ENCODE measurements at places on chromosomes 5 and 9.

DNA sequence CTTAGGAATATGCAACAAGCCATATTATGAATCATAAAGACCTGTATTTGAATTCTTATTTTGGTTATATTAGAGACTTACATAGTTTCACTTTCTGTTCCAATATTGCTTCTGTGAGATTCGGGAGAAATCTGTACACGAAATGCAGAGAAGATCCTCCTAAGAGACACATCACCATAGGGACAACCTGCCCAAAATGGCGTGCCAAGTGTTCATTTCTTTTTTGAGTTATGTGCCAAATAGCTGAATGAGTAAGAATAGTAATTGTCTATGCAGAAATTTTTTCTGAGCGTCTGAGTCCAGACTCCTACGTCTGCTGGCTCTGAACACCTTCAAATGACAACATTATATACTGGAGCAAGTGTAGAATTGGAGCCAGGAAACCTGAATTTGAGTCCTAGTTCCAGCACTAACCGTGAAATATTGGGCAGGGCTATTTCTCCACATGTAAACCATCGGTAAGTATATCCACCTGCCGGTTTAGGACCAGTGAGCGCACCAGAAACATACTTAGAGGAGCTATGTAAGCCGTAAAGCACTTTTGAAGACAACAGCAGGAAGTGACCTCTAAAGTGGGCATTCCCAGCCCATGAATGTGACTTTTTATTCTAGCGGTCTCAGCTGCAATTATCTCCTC, 163.9 kb upstream of the DMRT1 start:
- DNase-seq, result no peak

DNA sequence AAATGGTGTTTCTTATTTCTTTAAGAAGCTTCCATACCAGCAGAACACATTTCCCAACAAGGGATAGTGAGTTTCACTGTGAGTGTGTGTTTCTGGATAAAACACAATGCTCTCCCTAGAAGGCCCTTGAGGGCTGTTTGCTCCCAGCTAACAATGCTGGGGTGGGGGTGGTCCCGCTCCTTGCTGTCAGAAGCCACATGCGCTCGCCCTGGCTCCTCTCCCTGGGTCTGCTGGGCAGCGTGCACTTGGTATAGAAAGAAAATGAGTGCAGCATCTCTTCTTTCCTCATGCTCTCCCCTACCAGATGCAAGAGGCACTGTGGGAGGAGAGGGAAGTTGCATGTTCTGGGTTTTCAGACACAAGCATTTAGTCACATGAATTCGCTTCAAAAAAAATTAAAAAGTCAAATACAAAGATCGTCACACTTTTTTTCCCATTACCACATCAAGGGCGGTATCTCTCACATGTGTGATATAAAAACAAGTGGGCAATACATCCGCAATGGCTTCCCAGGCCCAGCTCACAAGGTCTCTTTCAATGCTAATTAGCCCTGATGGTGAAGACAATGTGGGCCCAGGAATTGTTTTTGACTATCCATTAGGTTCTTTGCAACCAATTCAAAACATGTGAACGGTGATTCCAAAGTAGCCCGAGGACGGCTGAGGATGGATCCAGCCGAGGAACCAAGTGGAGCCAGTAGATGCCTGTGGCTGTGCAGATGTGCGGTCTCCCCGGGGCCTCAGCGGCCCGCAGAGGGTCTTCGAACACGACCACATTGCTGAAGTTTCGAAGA, 603.6 kb downstream of the IRX1 start:
- no peak for DNase-seq

GRCh38 chr5:35838370-35839042, 18.2 kb upstream of the IL7R start:
- DNase-seq, result peak; percentile 70

GRCh38 chr9:120736881-120737280, 22.6 kb upstream of the MEGF9 start:
- DNase-seq, result no peak

GRCh38 chr9:27088981-27089380, 20.0 kb upstream of the TEK start:
- DNase-seq, result no peak

GRCh38 chr5:143683459-143683858, 128.5 kb upstream of the HMHB1 start:
- DNase-seq, result no peak

DNA sequence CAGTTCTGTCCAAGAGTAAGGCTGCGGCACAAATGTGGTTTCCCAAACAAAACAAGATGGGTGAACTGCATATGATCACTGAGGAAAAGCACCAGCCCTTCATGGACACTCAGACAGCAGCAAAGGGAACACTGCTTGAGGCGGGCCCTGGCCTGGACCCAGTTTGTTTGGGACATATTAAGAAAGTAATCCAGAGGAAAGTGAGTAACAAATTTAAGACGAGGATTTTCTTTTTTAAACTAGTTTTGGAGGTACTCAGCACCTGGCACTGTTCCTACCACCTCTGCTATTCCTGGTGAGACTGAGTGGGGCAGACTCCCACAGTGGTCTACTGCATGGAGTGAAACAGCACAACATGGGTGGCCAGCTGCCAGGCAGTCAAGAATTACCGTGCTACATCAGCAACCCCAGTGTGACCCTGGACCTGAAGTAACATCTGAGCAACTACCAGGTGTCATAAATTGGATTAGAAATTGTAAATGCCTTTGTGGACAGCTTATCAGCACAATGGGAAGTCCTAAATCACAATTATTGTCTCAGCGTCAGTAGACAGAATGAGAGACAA, 28.5 kb downstream of the P4HA2 start:
- DNase-seq, result no peak

DNA sequence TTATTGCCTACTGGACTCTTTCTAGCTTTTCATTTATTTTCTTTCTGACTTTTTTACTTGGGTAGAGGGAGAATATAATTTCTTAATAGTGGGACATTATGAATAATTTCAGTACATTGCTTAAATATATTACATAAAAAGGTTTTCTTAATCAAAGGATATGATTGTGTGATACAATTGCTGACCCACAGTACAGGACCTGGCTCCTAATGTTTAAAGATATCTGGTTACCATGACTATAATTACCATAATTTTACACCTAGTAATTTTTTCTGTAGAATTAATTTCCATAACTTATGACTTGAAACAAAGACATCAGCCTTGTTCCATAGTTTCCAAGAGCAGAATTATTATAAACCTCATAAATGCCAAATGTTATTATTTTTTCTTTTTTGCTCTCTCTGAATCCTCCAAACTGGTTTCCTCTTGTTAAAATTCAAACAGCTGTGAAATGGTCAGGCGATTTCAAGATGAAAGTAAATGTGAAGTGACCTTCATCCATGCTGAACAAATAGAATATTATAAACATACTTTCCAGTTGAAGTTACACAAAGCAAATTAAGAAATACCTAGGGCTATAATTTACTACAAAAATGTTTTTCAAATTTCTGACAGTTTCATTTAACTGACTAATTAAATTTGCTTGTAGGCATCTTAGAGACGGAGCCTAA, 301.2 kb upstream of the TYRP1 start:
- DNase-seq, result no peak

DNA sequence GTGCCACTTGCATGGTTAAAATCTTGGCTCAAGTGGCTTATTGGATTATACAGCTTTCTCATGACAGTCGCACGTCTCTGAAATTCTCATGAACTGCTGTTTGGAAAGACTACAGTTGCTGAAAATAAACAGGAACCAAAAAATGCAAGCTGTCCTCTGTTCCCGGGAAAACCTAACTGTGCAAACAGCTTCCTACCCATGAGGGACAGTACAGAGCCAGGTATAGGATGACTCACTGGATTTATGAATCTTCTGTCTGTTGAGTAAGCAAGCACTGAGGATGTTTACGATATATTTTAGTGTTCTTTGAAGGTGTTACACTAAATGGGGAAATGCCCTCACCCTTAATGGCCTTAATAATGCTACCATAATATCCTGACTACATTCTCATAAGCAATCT, 380.3 kb upstream of the TNC start:
- no peak for DNase-seq

DNA sequence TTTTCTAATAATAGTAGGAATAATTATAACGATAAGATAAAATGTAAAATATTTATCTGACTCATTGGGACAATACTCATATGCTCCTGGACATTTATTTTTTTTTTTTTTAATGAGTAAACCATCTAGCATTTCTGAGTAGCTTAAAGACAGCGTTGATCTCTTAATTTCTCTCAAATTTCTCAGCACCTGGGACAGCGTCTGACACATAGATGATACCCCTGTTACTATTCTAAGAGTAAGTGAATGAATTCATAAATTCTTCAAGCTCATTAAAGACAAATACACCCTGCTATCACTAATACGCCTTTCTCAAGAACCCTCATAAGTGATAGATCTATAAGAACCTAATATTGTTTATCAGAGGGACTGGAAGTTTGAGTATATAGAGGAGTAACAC, 12.0 kb upstream of the HTR4 start:
- DNase-seq, result no peak

DNA sequence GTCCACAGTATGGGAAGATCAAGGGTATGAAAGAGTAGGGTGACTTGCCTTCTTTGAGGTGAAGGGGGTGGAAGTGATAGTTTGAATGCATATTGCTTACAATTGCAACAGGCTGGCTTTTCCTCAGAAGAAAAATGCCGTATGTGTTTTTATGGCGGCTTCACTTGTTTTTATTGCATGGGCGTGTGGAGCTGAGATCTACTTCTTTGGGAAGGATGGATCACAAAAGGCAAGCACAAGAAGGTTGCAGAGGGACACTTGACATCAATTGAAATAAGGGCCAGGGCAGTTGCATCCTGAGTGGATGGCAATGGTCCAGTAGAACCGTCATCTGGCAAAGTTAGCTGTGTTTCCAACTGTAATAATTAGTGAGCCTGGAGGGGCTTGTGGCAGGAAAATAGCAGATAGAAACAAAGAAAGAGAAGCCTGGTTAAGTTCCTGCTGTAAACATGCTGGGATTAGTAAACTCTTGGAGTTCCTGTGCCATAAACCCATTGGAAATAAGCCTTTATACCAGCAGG, 138.4 kb downstream of the NTRK2 start:
- DNase-seq, result no peak

- DNase-seq, result no peak
These were observed 96.4 kb upstream of the ALDH1A1 start for GRCh38 chr9:73049280-73049679.

DNA sequence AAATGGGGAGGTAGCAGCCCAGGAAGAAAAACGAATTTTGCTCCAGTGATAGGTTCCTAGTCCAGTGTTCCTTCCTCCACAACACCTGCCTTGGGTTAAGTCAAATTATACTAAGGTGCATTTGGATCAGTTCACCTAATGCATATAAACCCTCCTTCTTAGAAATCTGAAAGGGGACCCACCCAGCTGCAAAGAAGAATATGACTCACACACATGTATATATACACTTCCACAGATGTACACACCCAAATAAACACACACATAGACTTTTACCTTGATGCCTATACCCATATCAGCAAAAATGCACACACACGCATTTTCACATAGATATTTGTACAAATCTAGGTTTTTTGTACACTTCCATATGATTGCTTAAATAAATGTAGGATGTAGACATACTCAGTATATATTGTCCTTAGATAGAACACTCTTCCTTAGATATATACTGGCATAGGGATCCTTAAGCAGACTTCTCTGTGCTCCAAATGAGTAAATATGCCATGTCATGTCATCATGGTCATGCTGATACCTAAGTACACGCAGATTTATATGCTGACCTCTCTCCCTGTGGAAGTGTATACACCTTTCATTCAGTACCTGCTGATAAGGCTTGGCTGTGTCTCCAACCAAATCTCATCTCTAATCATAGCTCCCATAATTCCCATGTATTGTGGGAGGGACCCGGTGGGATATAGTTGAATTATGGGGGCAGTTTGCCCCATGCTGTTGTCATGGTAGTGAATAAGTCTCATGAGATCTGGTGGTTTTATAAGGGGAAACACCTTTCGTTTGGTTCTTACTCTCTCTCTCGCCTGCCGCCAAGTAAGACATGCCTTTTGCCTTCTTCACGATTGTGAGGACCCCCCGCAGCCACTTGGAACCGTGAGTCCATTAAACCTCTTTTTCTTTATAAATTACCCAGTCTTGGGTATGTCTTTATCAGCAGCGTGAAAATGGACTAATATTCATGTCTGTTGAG, 10.2 kb downstream of the ADRB2 start:
- no peak for DNase-seq

- no peak for DNase-seq
These were observed 16.9 kb downstream of the S1PR3 start for GRCh38 chr9:89008055-89008743.

DNA sequence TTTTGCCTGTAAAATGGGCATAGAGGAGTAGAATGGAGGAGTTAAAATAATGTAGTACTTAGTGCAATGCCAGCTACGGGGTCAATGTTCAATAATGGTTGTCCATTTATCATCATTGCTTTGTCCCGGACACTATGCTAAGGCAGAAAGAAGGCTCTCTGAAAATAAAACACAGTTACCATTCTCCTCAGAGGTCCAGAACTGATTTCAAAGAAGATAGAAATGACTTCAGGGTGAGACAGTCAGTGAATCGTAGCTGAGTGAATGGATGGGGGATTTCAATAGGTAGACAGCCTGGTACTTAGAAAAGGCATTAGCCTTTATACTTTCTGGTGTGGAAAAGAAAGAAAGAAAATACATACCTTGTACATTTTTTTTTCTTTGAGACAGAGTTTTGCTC, 1.2 kb upstream of the AK3 start:
- no peak for DNase-seq

GRCh38 chr9:2234371-2234893, 219.3 kb downstream of the SMARCA2 start:
- no peak for DNase-seq

- DNase-seq, result no peak
These were observed 122.9 kb downstream of the KDM4C start for GRCh38 chr9:6880626-6881025.

- DNase-seq, result no peak
These were observed 355.6 kb upstream of the DAB2 start for GRCh38 chr5:39780347-39780746.

DNA sequence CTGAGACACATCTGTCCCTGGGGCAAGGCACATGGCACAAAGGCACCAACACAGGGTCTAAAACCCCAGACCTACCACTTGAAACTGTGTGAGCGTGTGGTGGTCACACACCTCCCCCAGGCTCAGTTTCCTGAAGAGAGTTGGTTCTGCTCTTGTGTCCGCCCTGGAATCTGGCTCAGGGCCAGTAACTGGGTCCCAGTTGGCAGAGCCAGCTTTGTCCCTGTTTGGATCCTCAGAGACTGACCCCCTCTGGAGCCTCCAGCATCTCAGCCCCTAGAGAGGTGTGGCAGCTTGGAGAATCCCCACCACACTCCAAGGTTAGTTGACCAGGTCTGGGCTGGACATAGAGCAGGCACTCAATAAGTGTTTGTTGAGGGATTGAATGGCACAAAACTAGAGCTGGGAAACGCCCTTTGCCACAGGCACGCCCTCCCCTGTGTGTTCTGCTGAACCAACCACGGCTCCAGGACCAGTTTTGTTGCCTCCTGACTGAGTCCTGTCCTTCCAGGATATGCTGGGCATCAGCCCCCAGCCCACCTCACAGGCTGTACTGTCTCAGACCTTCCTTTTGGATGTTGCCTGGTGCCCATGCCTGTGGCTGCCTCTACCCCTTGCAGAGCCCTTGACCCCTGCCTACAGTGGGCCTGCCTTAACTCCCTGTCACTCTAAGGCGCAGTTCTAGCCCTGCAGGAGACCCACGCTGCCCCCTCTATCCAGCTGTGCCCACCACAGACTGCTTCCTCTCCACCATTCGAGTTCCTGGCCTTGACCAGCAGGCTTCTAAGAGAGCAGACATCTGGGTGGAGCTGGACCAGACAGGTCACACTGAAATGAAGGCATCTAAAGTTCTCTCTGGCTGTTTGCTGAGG, 3.8 kb upstream of the PDLIM4 start:
- no peak for DNase-seq

- no peak for DNase-seq
These were observed 303.7 kb upstream of the SLC24A2 start for GRCh38 chr9:20092561-20092960.
